ENCODE measurements at places on chromosomes 13 and 19.

- DNase-seq, result peak; percentile 43
Measured at GRCh38 chr13:36282821-36283432, 14.7 kb downstream of the CCDC169 start.

DNA sequence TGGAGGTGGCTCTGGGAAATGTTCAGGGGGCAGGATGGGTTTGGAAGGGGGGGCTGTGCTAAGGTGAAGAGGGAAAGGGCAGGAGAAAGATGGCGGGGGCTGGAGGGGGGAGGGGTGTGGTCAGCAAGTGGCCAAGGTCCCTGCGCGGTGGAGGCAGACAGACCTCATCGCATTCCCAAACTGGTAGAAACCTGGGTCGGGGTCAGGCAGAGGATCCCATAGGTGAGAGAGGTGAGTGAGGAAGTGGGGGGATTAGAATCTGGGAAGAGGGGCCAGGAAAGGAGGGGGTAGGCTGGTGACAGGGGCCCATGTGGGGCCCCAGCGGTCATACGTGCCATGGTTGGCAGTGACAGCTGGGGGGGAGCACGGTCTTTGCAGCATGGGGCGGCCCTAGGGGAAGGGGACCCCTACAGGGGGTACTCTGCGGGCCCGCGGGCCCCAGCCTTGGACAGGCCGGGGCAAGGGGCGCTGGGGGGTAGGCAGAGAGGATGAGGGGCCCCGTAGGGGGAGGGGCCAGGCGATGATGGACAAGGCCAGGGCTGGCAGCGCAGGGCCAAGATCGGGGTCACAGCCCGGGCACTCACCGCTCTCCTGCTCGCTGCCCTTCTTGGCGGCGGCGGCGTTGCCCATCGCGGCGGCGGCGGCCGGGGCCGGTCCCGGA, 514 bp downstream of the PRKACA start:
- DNase-seq, result no peak

DNA sequence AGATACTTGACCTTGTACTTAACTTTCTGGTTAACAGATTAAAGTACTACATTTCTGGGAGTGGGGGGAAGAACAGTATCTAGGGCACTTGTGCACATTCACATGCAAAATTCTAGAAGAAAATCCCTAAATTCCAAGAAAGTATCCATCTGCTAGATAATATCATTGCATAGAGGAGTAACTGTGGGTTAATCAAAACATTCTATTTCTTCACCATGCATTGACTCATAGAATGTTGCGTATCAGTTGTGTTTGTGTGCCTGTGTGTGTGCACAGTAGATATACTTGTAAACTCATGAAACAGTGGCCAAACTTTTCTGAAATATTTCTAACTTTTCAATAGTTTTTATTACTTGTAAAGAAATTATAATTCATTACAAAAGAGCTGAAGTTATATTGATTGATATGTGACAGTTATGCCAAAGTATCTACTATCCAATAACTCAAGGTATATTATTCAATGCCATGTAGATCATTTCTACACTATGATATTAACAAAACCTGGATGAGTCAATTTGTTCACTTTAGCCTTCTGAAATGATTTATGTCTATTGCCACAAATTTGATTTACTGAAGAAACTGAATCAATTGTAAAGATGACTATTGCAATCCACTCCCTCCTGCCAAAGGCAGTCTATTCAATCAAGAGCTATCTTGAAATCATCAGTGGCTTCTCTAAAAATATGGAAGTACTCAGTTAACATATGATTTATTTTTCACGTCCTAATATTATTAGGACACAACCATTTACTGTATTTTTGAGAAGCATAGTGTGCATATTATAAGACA, 756.7 kb upstream of the ARGLU1 start:
- no peak for DNase-seq

- peak; percentile 91 for DNase-seq
Measured at GRCh38 chr13:66635526-66635925, 594.6 kb downstream of the PCDH9 start.

GRCh38 chr19:12287958-12288500, 6.7 kb downstream of the ZNF44 start:
- no peak for DNase-seq

- DNase-seq, result no peak
Measured at GRCh38 chr13:40986101-40986856, 32.8 kb downstream of the ELF1 start.

GRCh38 chr19:9584073-9584833, at the start of gene ZNF121:
Gene ZNF121 (minus strand): TSS chr19:9584504. CDS start chr19:9568097, 16,407 bp downstream.
- peak; percentile 82 for DNase-seq

DNA sequence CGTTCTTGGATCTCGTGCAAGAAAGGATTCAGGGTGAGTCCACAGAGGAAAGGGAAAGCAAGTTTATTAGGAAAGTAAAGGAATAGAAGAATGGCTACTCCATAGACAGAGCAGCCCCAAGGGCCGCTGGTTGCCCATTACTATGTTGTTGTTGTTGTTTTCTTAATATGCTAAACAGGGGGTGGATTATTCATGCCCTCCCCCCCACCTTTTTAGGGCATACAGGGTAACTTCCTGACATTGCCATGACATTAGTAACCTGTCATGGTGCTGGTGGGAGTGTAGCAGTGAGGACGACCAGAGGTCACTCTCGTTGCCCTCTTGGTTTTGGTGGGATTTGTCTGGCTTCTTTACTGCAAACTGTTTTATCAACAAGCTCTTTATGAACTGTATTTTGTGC, 29.1 kb upstream of the PCDH9 start:
- DNase-seq, result no peak

DNA sequence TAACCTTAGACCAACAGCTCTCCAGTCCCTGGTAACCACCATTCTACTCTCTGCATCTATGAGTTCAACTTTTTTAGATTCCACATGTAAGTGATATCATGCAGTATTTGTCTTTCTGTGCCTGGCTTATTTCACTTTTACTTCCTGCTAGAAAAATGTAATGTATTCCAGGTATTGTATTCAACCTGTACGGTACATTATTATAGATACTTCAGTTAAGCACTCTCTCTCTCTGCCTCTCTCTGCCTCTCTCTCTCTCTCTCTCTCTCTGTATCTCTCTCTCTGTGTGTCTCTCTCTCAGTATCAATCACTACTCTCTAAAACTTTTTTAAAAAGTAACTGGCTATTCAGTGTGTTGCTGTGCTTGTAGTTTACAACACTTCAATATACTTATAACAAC, 8.4 kb downstream of the DACH1 start:
- DNase-seq, result no peak

DNA sequence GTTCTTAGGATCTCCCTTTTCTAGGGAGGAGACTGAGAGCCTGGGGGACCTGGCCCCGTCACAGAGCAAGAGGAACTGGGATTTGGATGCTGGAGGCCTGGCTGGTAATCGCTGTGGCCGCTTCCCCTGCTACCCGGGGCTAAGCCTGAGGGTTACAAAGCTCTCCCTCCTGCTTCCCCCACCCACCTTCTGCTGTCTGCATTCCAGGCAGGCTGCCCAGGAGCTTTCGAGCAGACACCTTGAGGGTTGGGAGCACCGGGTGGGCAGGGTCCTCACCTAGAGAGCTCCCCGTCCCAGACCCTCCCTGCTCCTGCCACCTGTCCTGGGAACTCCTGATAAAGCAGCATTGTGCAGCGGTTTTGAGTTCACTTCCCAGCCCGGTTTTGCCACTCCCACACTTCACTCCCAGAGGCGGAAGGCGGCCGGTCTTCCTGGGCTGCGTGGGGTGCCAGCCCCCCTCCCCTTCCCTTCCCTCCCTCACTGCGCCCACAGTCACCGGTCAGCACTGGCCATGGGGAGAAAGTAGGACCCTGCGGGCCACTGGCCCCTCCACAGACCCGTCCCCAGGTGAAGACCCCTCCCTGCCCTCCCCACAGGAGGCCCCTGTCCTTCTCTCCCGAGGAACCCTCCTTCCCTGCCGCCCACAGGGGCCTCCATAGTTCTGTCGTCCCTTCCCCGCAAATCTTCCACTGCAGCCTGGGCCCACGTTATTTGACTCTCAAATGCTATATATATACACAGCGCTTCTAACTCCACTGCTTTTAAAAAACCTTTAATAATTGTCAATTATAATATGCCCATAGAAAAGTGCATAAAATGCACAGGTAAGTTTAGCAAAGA, 8.1 kb downstream of the PAK4 start:
- no peak for DNase-seq

DNA sequence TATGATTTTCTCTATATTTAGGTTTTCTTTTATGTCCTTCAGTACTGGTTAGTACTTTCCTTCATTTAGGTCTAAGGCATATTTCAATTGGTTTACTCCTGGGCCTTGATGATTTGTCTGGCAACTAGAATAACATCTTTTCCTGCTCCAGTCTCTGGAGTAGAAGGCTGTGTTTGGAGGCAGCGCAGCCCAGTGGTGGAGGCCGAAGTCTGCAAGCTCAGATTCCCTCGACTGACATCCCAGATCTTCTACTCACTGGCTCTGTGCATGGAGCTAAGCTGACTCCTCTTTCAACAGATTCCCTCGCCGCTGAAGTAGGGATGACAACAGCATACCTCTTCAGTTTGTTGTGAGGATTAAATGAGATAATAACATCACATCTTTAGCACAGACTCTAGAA, 141.0 kb downstream of the RAP2A start:
- DNase-seq, result peak; percentile 38

DNA sequence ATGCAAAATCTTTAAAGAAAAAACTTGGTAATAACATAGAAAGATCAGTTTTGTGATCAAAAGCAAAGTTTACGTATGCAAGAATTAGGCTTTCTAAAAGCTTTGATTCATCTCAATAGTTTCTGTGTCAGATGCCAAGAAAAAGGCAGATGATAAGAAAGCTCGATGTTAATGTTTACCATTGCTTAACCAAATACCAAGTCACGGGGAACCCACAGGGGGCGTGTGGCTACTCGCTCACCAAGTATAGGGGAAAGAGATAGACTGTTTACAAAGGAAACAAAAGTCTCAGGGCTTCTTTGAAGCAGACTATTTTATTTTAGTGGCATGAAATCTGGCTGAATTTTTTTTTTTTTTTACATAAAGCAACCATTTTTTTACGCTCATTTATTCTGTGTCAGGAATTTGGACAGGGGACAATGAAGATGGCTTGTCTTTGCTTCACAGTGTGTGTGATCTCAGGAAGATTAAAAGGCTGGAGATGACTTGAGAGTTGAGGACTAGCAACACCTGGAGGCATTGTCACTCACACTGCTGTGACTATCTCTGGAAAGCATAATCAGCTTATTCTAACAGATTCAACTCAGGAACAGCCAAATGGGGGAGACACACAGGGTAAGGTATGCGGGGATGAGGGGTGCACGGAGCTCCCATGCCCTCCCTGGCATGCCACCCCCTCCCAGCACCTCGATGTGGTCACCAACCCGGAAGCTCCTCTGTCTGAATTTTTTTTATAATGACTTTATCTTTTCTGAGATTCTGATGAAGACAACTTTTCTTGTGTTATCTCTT, 24.9 kb downstream of the RCBTB1 start:
- DNase-seq, result no peak

- DNase-seq, result no peak
Measured at GRCh38 chr13:111215081-111216047, 100.3 kb downstream of the ARHGEF7 start.

DNA sequence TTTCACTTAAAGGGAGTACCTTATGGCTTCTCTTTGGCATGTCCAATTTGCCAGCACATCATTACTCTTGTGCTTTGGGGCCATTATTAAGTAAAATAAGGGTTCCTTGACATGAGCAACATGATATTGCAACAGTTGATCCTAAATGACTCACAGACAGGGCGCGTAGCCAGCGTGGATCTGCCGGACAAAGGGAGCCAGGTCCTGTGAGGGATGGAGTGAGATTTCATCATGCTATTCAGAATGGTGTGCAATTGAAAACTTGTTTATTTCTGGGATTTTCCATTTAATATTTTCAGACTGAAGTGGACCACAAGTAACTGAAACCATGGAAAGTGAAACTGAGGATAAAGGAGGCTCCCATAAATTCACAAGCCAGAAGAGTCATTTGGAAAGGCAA, 48.6 kb upstream of the WASF3 start:
- DNase-seq, result peak; percentile 84

- DNase-seq, result no peak
Measured at GRCh38 chr13:111943229-111943795, 123.6 kb upstream of the SOX1 start.

- no peak for DNase-seq
Measured at GRCh38 chr13:24473686-24474085, 38.9 kb downstream of the PARP4 start.

- DNase-seq, result no peak
Measured at GRCh38 chr19:35902870-35903475, 644 bp downstream of the HCST start.

DNA sequence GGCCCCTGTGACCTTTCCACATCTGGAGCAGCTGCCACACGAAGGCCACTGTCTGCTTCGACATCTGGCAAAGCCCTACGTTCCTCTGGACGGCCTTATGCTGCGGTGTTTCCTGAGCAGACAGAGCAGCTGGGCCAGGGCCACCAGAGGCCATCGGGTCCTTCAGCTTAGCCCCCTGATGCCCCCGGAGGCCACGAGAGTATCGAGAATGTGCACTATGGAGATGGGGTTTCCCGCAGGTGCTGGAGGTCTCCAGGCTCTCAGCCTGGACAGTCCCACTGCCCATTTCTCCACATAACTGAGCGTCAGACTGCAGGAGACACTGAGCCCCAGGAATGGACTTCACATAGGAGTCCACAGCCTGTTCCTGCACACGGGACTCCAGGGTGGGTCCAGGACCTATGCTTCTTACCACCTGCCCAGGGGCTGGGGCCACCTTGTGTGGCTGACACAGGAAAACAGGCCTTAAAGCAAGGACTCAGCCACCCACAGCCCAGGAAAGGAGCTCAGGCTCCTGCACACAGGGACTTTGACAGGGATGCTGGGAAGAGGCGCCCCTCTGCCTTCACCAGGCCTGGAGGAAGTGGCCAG, 80.7 kb downstream of the SLC7A1 start:
- no peak for DNase-seq

GRCh38 chr19:35518313-35518712, 4.9 kb upstream of the DMKN start:
- DNase-seq, result peak; percentile 98

GRCh38 chr13:48567515-48568369, 34.9 kb upstream of the RCBTB2 start:
- DNase-seq, result no peak

GRCh38 chr19:18397242-18398202, at the start of gene LRRC25:
Gene LRRC25 (minus strand): TSS chr19:18397622. CDS start chr19:18396963, 659 bp downstream.
- no peak for DNase-seq

DNA sequence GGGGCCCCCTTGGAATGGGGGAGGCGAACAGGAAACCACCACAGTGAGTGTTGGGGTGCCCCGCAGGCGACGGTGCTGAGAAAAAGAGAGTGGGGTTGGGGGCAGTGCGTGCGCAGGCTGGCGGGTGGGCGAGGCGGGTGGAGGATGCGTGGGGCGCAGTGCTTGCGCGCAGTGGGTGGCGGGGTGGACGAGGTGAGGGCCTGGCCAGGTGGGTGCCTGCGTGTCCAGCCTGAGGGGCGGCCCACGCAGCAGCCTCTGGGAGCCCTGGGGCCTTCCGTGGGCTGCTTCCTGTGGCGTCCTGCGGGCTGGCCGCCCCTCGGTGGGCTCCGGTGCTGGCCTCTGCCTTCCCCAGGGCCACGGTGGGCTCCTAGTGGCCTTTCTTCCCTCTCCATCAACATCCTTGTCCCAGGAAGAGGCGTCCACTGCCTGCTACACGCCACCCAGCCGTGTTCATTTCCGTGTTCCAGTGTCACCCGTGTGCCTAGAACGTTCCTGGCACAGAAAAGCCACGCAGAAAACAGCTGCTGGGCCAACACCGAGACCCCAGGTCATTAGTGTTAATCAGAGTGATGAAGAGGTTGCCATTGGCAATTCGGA, 7.1 kb downstream of the ATP11A start:
- no peak for DNase-seq

- DNase-seq, result no peak
Measured at GRCh38 chr13:31094331-31095015, 67.2 kb downstream of the HSPH1 start.
